ENCODE measurements at places on chromosomes 11 and 22.

DNA sequence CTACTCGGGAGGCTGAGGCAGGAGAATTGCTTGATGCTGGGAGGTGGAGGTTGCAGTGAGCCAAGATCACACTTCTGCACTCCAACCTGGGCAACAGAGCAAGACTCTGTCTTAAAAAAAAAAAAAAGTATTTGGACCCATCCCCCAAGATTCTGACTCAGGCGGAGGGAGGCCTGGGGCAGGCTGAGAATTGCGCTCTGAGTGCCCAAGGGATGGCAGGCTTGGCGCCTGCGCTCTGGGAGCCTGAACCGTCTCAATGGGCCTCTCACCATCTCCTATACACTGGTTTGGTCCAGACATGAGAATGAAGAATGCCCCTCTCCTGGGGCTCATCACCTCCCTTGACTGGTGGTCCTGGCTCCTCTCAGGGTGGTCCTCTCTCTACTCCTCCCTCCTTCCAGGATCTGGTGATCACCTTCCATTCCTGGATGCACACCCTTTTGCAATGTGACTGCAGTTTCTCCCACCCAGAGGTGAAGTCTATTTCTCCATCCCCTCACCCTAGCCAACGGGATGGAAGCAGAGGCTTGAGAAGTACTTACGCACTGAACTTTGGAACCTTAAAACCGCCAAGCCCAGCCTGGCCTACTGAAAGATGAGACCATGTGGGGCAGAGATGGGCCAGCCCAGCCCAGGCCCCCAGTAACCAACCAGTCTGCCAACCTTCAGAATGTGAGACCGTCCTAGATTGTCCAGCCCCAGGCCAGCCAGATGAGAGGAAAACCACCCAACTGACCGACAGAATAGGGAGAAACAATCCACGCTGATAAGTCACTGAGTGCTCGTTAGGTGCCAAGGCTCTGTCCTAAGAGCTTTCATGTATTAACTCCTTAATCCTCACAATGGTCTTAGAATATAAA is 4.9 kb downstream of the POLR3H start:
- no peak for DNase-seq

DNA sequence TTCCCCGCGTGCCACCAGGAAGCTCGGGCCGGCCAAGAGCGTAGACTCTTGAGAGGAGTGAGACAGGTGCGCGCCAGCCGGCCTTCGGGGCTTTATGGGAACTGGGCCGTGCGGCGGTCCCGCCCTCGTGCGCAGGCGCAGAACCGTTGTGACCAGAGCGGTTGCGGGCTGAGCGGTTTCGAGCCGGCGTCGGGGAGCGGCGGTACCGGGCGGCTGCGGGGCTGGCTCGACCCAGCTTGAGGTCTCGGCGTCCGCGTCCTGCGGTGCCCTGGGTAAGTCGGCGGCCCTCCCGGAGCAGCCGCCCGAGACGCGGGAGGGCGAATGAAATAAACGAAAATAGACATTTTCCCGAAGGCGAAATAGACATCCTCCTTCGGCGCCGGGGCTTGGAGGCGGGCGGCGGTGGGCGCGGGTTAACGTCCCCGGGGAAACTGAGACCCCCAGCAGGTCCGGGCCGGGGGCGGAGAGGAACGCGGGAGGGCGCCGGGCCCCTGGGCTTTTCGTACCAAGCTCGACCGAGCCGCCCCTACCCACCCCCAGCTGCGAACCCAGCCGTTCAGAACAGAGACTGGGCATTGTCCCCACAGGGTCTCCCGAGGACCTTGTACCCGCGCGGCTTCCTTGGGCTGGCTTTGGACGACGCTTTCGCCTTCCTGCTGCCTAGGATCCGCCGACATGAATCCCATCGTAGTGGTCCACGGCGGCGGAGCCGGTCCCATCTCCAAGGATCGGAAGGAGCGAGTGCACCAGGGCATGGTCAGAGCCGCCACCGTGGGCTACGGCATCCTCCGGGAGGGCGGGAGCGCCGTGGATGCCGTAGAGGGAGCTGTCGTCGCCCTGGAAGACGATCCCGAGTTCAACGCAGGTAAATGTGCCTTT is at the start of gene ASRGL1:
Gene ASRGL1 (plus strand): TSS at position 146 of the 879 bp plus-strand sequence. CDS start 530 bp downstream, at position 676.
- DNase-seq, result peak; percentile 87

DNA sequence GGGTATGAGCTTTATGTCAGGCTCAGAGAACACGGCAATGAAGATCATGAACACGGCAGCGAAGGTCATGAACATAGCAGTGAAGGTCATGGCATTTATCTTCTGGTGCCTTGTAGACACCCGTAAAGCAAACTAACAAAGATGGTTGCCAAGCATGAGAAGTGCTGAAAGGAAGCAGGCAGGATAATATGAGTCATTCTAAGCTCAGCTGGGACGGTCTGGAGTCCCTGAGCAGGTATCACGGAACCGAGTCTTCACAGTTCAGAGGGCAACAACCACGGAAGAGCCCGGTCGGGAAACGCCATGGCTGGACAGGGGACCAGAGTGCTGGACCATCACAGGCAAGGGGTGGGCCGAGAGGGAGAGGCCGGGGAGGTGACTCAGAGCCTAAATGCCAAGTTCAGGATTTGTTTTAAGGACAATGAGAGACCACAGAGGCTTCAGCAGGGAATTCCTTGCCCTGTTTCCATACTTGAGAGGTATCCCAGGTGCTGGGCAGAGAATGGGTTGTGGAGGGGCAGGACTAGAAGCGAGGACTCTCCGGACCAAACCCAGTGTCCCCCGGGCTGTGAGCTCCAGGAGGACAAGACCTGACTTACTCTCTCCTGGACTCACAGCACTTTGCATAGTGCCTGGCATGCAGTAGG is 13.1 kb upstream of the MS4A10 start:
- no peak for DNase-seq

DNA sequence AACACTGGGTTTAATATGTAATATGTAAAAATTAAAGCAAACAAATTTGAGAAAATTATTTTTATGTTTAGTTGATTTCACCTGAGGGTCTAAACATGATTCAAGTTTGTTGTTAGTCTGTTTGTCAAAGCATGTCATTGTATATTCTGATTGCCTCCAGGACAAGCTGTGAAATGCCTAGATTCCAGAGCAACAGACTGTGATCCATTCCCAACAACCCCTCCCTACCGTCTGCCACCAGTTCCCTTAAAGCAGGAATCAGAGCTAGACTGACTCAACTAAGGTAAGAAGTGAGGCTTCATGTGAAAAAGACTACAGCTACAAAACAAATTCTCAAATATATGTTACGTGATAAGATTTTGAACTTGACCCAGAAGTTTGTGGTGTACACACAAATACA is 304.2 kb downstream of the RAB38 start:
- DNase-seq, result no peak

DNA sequence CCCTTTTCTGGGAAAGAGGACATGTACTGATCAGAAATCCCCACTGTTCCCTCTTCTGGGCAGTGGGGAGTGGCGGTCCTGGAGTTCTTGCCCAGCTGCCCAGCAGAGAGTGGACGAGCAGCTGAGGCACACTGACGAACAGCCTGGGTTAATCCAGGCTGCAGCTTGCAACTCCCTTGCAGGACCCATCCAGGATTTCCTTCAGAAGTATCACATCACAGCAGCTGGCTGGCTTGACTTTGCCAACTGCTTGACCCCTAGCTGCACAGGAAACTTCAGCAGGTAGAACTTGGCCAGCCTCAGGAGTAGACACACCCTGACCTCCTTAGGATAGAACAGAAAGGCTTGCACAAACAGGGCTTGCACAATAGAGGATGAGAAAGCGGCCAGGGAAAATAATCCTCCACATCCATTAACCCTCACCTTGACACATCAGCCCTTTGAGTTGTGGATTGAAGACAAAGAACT is 27.9 kb upstream of the FZD4 start:
- DNase-seq, result no peak

GRCh38 chr22:36764641-36765040 is 11.3 kb downstream of the IFT27 start:
- no peak for DNase-seq

DNA sequence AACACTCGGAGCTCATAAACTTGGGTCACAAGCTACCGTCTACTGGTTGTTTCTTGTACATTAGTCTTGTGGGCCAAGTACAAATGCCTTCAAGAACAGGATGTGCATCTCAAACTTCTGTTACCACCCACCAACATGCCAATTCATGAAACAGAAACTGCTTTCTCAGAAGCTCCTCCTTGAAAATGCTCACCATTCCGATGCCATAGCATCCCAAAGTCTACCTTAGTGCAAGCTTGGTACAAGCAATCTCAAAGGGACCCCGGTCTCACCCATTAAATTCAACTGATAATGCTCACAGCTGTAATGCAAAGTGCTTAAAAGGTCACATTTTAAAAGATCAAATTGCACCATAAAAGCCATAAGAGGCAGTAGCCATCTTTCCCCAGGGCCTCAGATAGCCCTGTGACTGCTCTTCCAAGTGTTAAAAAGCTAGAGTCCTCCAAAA is 31.8 kb upstream of the CCDC34 start:
- DNase-seq, result no peak

GRCh38 chr22:36028646-36029405 is at the start of gene RBFOX2:
TSS of gene RBFOX2 (minus strand) at chr22:36028824. CDS start at chr22:36028425, 399 bp downstream.
- DNase-seq, result peak; percentile 88

- no peak for DNase-seq
These were observed 96.6 kb downstream of the MPPED2 start for GRCh38 chr11:30489511-30489910.

- peak; percentile 4 for DNase-seq
These were observed 4.4 kb downstream of the HPS4 start for GRCh38 chr22:26479043-26479791.

DNA sequence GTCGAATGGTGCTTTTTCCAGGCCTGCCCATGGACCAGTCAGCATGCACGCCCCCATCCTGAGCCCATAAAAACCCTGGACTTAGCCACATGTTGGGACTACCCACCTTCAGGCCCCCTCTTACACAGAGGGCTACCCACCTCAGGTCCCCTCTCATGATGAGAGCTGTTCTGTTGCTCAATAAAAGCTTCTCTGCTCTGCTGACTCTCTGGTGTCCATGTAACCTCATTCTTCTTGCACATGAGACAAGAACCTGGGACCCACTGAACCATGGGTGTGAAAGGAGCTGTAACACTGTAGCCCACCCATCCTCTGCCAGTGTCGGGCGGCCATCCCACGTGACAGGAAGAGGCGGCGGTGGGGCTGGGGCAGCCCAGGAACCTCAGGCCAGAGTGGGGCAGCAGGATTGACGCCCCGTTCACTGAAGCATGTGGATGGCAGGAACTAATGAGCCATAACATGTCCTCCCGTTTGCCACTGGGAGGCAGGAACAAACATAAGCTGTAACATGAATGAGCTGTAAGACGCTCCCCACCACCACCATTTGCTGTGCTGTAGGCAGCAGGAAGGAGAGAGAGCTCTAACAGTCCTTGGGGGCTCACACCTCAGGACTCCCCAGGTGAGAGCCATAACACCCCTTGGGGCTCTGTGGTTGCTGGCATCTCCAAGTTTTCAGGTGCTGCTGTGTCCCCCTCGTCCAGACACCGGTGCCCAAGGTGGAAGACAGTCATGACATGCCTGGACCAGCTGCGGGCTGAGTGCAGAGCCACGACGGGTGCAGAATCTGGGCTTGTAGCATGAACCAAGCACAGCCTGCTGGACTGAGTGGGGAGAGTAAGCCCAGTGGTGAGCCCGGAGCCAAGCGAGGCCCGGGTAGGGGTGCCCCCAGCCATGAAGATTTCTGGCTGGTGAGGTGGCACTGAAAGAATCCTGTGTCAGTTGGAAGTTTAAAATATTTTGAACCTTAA is 69.4 kb downstream of the MCHR1 start:
- no peak for DNase-seq

DNA sequence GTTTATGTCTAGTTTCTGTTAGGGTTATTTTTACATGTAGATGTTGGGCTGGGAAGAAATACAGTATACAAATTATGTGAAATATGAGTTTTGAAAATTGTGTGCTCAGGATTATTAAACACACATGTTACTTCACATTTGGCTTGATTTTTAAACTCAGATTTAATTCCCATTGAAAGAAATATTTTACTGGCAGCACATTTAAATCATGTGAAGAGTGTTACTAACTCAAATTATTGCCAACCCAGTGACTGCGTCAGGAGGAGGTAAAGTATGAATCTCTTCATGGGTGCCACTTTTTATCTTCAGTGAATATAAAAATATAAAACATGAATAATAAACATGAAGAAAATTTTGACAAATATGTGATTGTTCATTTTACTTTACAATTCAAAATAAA is 457.5 kb upstream of the CCDC179 start:
- DNase-seq, result no peak

GRCh38 chr11:65051398-65051858 is 6.9 kb downstream of the NAALADL1 start:
- no peak for DNase-seq

- DNase-seq, result no peak
These were observed 36.8 kb upstream of the OR5P2 start for GRCh38 chr11:7833527-7833926.

DNA sequence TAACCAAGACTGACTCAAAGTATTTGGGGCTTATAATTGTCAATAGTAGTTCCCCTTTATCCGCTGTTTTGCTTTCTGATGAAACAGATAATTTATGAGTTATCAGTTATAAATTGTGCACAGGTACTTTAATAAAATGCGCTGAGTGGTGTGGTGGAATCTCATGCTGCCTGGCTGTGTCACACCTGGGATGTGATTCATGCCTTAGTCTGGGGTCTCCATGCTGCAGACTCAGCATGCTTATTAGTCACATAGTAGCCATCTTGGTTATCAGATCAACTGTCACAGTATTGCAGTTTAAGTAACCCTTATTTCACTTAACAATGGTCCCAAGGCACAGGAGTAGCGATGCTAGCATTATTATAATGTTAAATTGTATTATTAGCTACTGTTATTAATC is 995.2 kb downstream of the NTM start:
- no peak for DNase-seq

- DNase-seq, result no peak
These were observed 30.2 kb downstream of the SLC5A1 start for GRCh38 chr22:32073262-32073661.

DNA sequence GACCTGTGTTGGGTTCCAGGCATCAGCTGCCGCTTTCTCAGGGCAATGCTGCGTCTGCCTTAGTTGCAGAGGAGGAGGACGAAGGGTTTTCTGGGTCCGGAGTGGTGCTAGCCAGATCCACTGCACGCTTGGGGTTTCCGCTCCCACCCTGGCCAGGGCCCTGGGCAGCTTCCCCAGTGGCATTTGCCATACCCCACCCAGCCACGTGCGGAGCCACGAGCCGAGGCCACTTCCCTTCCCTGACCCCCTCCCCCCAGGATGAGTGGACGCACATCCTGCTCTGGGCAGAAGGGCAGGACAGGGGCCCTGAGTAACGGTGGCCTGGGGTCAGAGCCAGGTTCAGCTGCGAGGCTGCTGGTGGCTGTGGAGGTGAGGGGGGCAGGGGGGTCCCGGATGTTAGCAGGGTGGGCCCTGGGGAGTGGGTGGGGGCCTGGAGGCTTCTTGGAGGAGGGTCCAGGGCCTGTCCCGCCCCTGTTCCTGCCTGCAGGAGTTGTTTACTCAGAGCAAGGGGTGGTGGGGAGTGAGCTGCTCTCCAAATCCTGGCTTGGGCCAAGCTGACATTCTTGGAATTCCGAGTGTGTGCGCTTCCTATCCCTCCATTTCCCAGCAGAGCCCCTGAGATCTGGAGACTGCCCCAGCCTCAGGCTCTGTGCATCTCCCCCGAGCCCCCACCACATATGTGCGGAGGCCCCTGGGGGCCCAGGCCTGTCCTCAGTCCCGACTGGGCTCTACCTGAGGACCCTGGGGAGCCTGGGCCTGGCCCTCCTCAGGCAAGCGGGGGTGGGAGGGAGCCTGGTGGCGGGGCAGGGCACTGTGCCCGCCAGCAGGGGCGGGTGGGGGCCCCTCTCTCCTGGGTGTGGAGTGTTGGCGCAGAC is 1.4 kb downstream of the TSPAN4 start:
- no peak for DNase-seq

All from NCI-H2227 treated with DMSO at 0.1 percent for 48 hours (cell line).